ENCODE measurements at places on chromosomes 2 and 18. TPM values are rescaled to one million over a fixed set of nuclear protein-coding genes. Genes with fewer than 3 reads are reported as not detected.

- no peak for DNase-seq
These were observed 107.8 kb upstream of the REV1 start for GRCh38 chr2:99597616-99598015.

DNA sequence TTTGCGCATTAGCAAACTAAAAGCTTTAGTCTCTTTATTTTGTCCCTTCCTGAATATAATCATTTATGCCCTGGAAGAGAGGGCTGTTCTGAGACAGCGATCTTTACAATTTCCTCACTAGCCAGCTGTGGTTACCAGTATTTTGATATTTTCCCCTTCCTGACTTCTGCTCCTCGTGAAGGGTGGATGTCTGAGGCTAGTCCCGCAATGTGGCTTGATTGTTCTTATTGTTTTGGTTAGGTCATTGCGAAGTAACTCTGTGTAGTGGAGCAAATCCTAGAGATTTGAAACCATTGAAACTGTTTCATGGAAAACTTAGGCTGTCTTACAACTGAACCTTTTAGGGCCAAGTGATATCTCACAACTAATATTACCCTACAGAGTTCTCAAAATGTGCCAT lies 2.4 kb downstream of the MRPL33 start:
- DNase-seq = no peak

- no peak for DNase-seq
These were observed 806.4 kb upstream of the FANCL start for GRCh38 chr2:59047373-59047995.

DNA sequence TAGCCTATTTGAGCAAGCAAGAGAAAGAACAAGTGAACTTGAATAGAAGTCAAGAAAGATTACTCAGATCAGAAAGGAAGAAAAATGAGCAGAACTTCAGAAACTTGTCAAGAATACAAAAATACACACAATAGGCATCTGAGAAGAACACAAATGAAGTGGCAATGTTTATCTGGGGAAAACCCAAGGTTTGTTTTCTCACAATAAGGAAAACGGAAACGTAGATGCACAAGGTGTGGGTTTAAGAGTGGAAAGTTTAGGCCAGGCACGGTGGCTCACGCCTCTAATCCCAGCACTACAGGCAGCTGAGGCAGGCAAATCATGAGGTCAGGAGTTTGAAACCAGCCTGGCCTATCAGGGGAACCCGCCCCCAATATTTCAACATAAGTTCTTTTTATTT lies 159.5 kb upstream of the GYPC start:
- DNase-seq = no peak

- no peak for DNase-seq
These were observed 216.4 kb downstream of the LPIN1 start for GRCh38 chr2:11962707-11963328.

DNA sequence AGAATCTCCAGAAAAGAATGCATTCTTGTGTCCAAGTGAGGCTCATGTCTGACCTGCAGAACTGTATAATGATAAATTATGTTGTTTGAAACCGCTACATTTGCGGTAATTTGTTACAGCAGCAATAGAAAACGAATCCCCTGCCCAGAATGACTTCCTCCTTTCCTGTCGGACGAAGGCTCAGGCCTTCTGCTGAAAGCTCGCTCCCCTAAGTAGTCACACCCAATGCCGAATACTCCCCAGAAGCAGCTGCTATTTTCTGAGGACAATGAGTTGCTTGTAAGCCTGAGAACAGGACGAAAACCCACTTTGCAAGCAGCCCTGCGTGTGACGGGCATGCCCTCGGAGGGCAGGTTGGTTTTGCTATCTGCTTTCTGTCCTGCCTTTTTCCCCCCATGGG lies 27.7 kb upstream of the PTPN4 start:
- peak; percentile 35 for DNase-seq

DNA sequence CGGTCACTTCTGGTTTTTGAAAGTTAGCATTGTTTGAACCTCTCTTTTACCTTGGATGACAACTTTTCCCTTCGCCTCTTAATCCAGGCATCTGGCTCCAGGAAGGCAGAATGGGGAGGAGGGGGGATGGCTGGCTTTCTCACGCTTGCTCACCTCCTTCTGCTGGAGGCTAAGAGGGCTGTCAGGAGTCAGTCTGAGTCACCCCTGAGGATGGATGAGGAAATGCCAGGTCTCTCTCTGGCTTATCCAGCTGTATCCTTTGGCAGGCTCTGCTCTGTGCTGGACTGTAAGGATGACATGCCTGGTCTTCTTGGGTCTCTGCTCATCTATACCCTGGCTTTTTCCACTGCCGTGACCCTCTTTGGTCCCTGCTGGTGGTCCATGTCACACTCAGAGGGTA lies 142.9 kb upstream of the GYPC start:
- no peak for DNase-seq

- no peak for DNase-seq
These were observed 2.9 kb upstream of the C2orf72 start for GRCh38 chr2:231034291-231034882.

DNA sequence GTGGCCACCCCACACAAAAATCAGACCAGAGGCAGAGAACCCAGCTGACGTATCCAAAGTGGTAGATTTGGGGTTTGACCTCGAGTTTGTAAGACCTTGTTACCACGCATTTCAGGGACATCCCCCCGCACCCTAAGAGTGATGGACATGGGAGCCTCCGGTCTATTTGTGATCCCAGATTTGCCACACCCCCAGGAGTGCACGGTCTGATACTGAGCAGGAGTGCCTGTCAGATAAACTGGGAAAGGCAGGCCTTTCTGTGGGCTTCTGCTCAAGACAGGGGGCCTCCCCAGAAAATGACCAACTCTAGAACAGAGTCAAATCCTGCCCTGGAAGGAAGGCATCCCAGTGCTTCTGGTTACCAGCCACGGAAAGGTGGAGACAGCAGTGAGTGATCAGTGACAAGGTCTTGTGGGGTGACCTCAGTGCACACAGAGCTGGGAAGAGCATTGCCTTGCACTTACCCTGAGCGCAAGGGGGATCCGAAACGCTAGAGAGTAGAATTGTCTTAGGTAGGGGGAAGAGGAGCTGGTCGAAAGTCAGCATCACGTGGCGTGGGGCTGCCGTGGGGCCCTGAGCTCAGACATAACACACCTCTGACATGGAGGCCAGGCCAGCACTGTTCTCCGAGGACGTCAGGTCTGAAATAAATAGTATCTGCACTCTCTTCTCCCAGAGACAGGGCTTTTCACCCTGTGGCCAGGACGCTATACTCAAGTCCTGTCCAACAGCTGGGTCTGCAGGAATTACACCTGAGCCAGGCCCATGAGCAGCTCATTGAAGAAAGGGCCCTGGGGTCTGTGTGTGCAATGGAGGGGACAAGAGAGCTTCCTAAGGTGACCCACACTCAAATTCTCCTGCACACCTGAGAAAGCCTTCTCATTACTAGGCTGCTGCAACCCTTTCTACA lies 242.4 kb upstream of the SALL3 start:
- DNase-seq = no peak

- DNase-seq = no peak
These were observed 250.9 kb downstream of the FBXO15 start for GRCh38 chr18:73896685-73897084.

SNORC gene
- total RNA-seq = 0.16 TPM

CRYBA2 gene
- not detected for total RNA-seq

CKAP2L gene
- 0.50 TPM for total RNA-seq

ANKRD30BL gene
- not detected for total RNA-seq

SERPINB13 gene
- total RNA-seq = not detected
